Prostate gland (tissue), 2 donors: ENCODE measurements at places on chromosomes 5 and 9. TPM values are rescaled to one million over a fixed set of nuclear protein-coding genes. Genes with fewer than 3 reads are reported as not detected.
A peak's percentile ranks its signal among the peaks of the same experiment; 100 is the strongest.

EPB41L4A gene
- 23.0 TPM for total RNA-seq

PCDHGA5 gene
- total RNA-seq = 4.8 TPM

SAPCD2 gene
- 7.2 TPM for total RNA-seq

DNA sequence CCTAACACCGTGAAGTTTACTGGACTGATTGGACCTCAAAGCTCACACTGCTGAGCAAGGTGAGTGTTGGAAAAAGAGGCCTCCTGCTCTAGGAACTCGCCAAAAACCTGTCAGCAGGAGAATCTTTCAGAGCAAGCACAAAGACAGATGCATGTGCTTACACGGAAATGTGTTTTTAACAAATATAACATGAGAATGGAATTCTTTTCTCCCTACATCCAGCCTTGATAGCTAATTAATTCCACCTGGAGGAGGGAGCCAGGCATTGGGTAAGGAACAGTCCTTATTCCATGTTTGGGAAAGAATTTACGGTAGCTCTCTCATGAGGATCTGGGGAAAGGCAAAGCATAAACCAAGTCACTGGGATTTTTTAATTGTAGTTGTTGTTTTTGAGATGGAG, 98.8 kb downstream of the KLF4 start:
- H3K4me1 ChIP-seq = peaks cover 24% of the 10 kb centered on the region
- H3K4me3 ChIP-seq = no peak overlapping the region
- H3K36me3 ChIP-seq = no peaks in the 10 kb centered on the region
- peak overlapping the region; percentile 77 for H3K27ac ChIP-seq

DNA sequence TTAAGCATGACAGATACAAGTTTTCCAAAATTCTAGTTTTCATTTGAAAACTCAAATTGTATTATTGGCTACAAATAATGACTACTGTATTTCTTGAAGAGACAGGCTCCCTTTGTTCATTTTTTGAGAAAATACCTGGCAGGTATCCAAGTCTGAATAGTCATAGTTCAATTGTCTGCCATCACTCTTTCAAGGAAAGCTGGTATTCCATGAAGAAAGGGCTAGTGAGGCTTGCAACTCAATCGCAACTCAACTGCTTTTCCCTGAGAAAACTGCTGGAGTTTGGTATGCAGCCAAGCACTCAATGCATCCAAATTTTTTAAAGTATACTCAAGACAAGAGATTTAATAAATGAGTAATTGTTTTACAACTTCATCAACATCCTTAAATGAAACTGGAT, 61.4 kb upstream of the TRIO start:
- H3K4me1 ChIP-seq = no peaks in the 10 kb centered on the region
- no peak overlapping the region for H3K4me3 ChIP-seq
